ENCODE measurements at places on chromosomes 5 and 9. TPM values are rescaled to one million over a fixed set of nuclear protein-coding genes. Genes with fewer than 3 reads are reported as not detected.

DNA sequence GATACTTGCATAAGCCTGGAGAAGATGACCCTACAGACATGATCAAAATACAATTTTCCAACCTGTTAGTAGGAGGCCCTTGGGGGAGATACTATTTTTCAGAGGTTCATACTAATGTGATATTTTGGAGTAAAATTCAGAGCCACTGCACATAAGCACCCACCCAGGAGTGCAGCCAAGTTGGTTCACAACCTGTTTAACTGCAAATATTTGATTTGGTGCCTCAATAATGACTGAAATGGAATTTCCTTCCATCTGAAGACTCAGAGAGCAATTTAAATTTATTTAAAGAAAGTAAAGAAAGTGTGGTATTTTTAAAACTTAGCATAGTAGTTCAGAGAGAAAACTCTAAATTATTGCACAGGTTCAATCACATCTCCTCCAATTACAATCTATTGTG lies 77.5 kb upstream of the FBN2 start:
- H3K36me3 ChIP-seq = no peaks in the 10 kb centered on the region
- no peaks in the 10 kb centered on the region for H3K4me1 ChIP-seq
- no peak overlapping the region for H3K4me3 ChIP-seq

GRCh38 chr9:136606687-136607333 lies 55.9 kb upstream of the EGFL7 start:
- H3K36me3 ChIP-seq = no peaks in the 10 kb centered on the region
- H3K27me3 ChIP-seq = peaks cover 12% of the 10 kb centered on the region
- H3K4me1 ChIP-seq = no peaks in the 10 kb centered on the region
- H3K27ac ChIP-seq = no peak overlapping the region
- H3K4me3 ChIP-seq = no peak overlapping the region

Gene SMIM23
- not detected for total RNA-seq

Gene SAPCD2
- 26.5 TPM for total RNA-seq

- H3K36me3 ChIP-seq = no peaks in the 10 kb centered on the region
- H3K27me3 ChIP-seq = no peaks in the 10 kb centered on the region
- no peaks in the 10 kb centered on the region for H3K4me1 ChIP-seq
- DNase-seq = no peak
Observed at GRCh38 chr9:85056203-85056572, 386.7 kb downstream of the NTRK2 start.

DNA sequence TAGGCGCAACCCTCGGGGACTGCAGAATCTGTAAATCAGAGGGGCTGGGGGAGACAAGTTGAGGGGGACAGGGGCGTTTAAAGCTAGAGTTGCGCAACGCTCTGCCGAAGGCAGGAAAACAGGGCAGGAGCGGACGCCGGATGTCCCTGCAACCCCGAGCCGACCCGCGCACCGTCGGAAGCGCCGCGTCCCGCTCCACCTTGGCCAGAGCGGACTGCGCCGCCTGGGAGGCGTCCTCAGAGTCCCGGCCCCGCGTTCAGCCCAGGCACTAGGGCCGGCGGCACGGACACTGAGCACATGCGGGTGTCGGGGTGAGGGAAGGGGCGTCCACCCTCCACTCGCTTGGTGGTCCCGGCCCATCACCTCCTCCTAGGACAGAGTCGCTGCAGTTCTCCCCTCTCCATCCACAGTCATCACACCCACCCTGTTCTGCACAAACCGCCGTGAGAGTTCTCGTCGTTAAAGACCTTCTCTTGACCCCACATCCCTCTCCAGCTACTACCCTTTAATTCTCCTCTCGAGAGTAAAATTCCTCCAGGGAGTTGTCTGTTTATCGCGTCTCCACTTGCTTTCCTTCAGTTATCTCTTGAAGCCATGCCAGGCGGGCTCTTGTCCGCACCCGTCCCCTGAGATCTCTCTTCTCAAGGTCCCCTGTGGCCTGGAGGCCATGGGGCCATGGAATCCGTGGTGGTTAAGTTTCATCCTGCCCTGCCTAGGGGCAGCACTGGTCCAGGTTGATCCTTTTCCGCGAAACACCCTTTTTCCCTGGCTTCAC lies 796 bp upstream of the PDLIM7 start:
- H3K36me3 ChIP-seq = peaks cover 2% of the 10 kb centered on the region
- no peak for DNase-seq
- H3K27me3 ChIP-seq = peaks cover 18% of the 10 kb centered on the region
- H3K27ac ChIP-seq = peak overlapping the region; percentile 62
- peak overlapping the region; percentile 86 for H3K4me3 ChIP-seq

GRCh38 chr5:149172709-149173505 lies 31.6 kb downstream of the ABLIM3 start:
- H3K4me1 ChIP-seq = peaks cover 3% of the 10 kb centered on the region
- no peak for DNase-seq
- peaks cover 15% of the 10 kb centered on the region for H3K27me3 ChIP-seq
- no peak overlapping the region for H3K4me3 ChIP-seq
- H3K27ac ChIP-seq = no peak overlapping the region

Gene GABRP
- not detected for total RNA-seq

DNA sequence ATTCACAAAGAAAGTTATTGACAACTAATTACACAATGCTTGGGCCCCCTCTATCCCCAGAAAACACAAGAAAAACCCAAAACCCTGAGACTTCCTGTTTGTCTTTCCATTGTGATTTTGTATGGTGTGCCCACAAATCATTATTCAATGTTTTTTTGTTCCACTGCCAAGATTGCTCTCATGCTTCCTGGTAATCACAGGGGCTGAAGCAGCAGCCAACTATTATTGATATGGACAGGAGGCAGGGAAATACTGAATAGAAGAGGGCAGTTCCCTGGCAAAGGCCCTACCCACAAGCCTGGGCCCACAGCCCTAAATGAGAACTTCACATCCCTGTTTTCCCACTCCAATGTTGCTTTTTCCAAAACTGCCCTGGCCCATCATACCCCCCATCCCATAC lies 21.5 kb upstream of the RFK start:
- peaks cover 33% of the 10 kb centered on the region for H3K4me1 ChIP-seq
- H3K36me3 ChIP-seq = peaks cover 8% of the 10 kb centered on the region
- H3K27ac ChIP-seq = no peak overlapping the region
- no peaks in the 10 kb centered on the region for H3K27me3 ChIP-seq

GRCh38 chr9:113449376-113449775 lies 14.2 kb upstream of the RGS3 start:
- H3K4me3 ChIP-seq = no peak overlapping the region
- no peak overlapping the region for H3K27ac ChIP-seq
- H3K36me3 ChIP-seq = no peaks in the 10 kb centered on the region
- peaks cover 3% of the 10 kb centered on the region for H3K4me1 ChIP-seq

- peaks cover 49% of the 10 kb centered on the region for H3K27me3 ChIP-seq
- no peaks in the 10 kb centered on the region for H3K36me3 ChIP-seq
- peaks cover 6% of the 10 kb centered on the region for H3K4me1 ChIP-seq
Observed at GRCh38 chr5:176134529-176135223, 103.5 kb upstream of the SIMC1 start.
